ENCODE measurements at places on chromosomes 4 and X.

GRCh38 chrX:30275498-30275897 is 28.6 kb downstream of the MAGEB1 start:
- DNase-seq, result no peak

GRCh38 chr4:116599859-116600258 is 485.5 kb downstream of the TRAM1L1 start:
- no peak for DNase-seq

- DNase-seq, result no peak
Observed at GRCh38 chr4:66475596-66475995, 805.3 kb upstream of the EPHA5 start.

DNA sequence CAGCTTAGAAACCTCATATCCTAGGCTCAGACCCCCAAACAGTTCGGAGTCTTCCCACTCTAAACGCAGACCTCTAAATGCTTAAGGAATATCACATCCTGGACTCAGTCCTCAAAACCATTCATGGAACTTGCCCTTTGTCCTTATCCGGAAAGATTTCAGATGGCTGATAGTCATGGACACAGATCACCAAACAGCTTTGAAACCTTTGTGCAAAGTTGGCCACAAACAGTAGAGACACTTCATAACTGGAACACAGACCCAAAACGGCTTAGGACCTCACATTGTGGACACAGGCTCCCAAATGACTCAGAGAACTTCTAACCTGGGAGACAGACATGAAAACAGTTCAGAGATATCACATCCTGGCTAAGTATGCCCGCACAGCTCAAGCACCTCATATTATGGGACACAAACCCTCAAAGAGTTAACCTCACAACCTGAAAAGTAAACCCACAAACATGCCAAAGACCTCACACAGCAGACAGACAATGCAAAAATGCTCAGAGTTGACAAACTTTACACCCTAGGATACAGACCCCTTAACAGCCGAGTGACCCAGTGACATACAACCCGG is 15.5 kb downstream of the SUV39H1 start:
- DNase-seq, result no peak

- peak; percentile 19 for DNase-seq
Observed at GRCh38 chrX:70755850-70756249, 152.7 kb downstream of the TEX11 start.
